ENCODE measurements at places on chromosomes 3 and 15.

DNA sequence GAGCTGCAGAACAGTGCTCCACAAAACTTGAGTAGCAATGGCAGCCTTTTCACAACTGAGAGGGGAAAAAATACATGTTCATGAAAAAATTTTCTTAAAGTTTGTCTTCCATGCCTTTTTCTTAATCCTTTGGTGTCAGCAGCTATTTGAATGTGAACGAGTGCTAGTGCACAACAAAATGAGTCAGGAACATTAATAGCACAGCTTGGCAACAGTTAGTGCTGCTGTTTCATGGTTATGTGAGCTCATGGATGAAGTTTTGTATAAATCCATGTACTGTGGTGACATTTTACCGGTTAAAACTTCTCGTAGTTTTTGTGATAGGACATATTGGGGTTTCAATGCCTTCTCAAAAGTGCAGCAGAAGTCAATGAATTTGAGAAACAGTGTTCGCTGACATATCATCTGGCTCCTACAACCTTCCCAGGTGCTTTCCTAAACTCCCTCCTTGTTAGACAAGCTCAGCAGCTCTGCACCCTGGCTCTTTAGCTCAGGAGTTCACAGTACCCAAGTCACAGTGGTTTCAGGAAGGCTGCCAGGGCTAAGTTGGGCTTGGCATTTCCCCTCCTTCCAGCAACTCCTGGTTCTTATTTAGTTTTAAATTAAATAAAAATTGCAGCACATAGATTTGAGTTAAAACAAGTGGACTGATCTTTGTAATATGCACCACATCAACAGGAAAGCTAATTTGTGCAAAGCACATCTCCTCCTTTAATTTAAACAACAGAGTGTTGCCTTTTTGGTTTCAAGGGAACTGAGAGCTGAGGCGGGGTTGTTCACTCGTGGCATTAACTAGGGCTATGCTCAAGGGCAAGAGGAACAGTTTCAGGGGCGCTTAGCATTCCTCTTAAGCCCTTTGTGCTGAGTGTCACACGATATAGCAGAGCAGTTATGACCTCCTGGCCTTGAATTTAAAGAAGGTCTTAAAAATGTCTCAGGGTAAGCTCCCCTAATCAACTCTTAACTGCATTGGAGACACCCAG lies 362.8 kb downstream of the CHST2 start:
- DNase-seq: no peak

GRCh38 chr3:195154111-195154791 lies 116.7 kb downstream of the XXYLT1 start:
- no peak for DNase-seq

GRCh38 chr3:129626744-129627349 lies 20.4 kb upstream of the PLXND1 start:
- DNase-seq: peak; percentile 55

DNA sequence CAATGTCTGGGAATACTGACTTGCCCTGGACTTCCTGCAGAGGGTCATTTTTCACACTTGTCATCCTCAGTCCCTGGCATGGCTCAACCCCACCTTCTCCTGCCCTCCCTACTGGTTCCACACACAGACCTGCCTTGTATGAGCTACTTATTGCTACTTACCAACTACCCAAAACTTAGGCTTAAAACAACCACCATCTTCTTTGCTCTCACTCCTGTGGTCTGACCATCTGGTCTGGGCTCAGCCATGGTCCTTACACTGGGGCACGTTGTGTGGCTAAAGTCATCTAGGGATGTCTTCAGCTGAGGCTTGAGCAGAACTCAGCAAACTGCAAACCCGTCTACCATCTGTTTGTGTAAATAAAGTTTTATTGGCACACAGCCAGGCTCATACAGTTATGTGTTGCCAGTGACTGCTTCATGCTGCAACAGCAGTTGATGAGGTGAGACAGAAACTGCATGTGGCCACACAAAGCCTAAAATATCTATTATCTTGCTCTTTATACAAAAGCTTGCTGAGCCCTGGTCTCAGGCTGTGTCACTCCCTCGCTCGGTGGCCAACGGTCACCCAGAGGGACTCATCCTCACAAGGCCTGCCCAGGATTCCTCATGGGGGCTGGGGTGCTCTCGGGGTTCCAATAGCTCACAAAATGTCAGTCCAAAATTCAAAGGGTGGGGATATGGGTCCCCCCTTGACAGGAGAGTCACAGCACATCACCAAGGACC lies 43.5 kb downstream of the KLF15 start:
- DNase-seq: no peak

GRCh38 chr3:196354132-196354531 lies 15.9 kb upstream of the TM4SF19 start:
- no peak for DNase-seq

DNA sequence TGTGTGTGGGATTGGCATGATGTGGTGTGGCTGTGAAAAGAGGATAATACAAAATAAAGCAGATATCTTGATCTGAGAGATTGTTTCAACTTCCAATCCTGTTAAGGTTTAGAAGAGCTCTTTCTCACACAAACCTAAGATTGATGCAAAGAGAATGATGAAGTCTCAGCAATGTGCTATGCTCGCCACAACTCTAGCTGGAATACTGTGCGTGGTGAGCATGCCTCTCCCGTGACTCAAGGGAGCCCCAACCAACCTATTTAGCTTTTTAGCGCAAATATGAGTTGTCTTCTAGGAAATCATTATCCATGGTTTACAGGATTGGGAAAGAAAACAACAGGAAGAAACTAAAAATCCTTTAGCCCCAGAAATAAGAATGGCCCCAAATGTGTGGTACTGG lies 28.5 kb downstream of the BTLA start:
- no peak for DNase-seq

All from NCI-H524 treated with DMSO at 0.1 percent for 48 hours (cell line).